Suprapubic skin (tissue), 4 donors: ENCODE measurements at places on chromosomes 3 and 15.
A peak's percentile ranks its signal among the peaks of the same experiment; 100 is the strongest.

DNA sequence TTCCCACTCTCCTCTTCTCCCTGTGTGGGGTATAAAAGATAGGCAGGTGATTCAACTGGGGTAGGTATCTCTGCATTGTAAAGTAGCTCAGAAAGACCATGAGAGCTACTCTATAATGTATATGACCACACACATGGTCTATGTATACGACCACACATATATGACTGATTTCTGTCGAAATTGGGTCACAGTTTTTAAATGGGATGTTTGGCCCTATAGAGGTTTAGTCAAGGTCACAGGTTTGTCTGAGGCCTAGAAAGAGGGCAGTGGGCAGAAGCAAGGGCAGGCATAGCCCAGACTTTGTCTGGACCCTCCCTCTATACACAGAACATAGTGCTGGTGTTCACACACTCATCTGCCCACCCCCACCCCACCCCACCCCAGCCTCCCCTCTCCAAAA lies 4.4 kb downstream of the LAMP3 start:
- DNase-seq, result no peak
- H3K27ac ChIP-seq, result no peak overlapping the region
- peaks cover 12% of the 10 kb centered on the region for H3K4me1 ChIP-seq
- H3K4me3 ChIP-seq, result no peak overlapping the region
- no peaks in the 10 kb centered on the region for H3K27me3 ChIP-seq

DNA sequence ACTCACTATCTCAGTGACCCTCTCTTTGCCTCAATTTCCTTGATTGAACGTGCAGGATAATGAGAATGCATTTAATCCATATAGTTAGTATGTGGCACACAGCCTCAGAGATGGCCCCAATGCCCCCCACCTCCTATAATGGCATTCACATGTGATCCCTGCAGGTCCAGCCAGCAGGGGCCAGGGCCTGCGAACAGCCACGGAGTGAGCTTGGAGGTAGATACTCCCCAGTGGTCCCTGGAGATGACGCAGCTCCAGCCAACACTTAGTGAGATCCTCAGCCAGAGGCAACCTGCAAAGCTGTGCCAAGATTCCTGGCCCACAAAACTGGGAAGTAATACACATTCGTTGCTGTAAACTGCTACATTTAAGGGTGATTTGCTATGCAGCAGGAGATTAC lies 184.9 kb upstream of the NSMCE3 start:
- DNase-seq, result no peak
- no peaks in the 10 kb centered on the region for H3K27me3 ChIP-seq

DNA sequence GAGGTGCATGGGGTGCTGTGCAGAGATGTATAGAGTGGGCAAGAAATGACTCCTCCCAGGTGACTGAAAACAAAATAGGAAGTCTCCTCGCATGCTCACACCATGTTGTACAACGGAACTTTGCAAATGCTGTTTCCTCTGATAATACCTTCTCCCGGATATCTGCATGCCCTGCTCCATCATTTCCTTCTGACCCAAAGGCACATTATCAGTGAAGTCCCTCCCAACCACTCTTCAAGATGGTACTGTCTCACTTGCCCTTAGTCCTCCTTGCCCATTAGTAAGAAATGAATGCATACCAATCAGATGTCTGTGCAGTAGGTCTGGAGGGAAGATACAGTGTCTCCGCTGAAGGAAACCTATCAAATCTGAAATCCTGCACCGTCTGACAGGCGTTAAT lies 12.0 kb downstream of the TMED3 start:
- no peak for DNase-seq
- H3K27ac ChIP-seq, result no peak overlapping the region
- no peaks in the 10 kb centered on the region for H3K27me3 ChIP-seq
- H3K4me1 ChIP-seq, result peaks cover under 1% of the 10 kb centered on the region

- no peaks in the 10 kb centered on the region for H3K27me3 ChIP-seq
- no peak for DNase-seq
- peak overlapping the region; percentile 56 for H3K27ac ChIP-seq
- H3K4me3 ChIP-seq, result no peak overlapping the region
- no peaks in the 10 kb centered on the region for H3K36me3 ChIP-seq
Observed at GRCh38 chr3:196138482-196139254, 56.8 kb upstream of the TFRC start.

DNA sequence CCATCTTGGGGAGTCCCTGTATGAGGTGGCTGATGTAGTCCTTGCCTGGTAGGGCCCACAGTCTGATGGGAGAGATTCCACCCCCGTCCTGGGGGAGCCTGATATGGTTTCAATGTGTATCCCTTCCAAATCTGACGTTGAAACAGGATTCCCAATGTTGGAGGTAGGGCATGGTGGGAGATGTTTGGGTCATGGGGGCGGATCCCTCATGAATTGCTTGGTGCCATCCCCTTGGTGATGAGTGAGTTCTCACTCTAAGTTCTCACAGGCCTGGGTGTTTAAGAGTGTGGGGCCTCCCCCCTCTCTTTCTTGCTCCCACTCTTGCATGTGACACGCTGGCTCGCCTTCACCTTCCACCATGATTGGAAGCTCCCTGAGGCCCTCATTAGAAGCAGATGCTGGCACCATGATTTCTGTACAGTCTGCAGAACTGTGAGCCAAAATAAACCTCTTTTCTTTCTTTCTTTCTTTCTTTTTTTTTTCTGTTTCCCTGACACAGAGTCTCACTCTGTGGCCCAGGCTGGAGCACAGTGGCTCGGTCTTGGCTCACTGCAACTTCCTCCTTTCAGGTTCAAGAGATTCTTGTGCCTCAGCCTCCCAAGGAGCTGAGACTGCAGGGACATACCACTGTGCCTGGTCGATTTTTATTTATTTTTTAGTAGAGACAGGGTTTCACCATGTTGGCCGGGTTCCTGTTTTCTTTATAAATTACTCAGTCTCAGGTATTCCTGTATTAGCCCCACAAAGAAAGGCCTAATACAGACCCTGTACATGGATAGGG lies 28.6 kb downstream of the ITGA11 start:
- H3K36me3 ChIP-seq, result no peaks in the 10 kb centered on the region
- no peak overlapping the region for H3K4me3 ChIP-seq
- peak; percentile 31 for DNase-seq
- no peaks in the 10 kb centered on the region for H3K4me1 ChIP-seq
- H3K27ac ChIP-seq, result no peak overlapping the region
- H3K27me3 ChIP-seq, result no peaks in the 10 kb centered on the region

GRCh38 chr15:90389513-90389912 lies 1.5 kb downstream of the IQGAP1 start:
- no peak for DNase-seq
- H3K36me3 ChIP-seq, result peaks cover 10% of the 10 kb centered on the region
- peak overlapping the region; percentile 67 for H3K4me3 ChIP-seq
- no peaks in the 10 kb centered on the region for H3K27me3 ChIP-seq
- H3K27ac ChIP-seq, result peak overlapping the region; percentile 96
- peaks cover 57% of the 10 kb centered on the region for H3K4me1 ChIP-seq

DNA sequence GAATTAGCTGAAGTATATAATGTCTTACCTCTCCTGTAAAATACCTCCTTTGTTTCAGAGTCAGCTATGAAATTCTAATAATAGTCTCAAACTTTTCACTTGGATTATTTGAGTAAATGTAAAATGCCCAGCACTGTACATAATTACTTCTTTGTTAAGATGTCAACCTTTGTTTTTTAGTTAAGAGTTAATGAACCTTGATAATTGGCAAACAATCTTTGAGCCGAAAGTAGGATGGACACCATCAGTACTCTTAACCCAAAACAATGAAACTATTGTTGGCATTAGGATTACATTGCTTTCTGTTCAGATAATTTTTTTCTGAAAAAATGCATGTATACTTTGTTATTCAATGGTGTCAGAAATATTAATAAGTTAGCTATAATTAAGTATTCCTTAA lies 3.0 kb upstream of the NECTIN3 start:
- no peaks in the 10 kb centered on the region for H3K36me3 ChIP-seq
- no peak for DNase-seq

DNA sequence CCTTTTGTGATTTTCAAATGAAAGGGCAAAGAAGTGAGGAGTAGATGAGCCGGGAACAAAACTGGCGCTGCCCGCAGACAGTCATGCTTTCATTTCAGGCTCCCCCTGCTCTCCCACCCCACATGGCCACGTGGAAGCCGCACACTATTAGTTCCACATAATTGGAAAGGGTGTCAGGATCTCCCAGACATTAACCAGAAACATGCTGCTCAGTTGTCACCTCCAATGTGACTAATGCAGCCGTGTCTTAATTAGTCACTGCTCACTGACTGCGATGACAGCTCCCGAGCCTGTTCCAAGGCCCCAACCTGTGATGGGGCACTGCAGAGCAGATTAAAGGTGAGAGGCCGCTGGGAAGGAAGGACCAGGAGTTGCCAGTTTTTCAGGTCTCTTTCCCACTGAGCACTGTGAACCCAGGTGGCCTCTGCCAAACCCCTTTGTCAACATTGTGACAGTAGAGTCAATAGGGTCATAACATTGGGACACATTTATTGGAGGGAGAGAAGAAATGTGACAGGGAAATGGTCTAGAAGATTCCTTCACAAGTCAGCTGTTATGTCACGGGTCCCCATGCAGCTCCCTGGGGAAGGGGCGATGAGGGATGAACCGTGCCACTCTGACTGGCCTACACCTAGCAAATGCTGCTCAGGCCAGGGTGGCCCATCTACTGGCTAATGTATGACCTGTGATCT lies 38.6 kb upstream of the SFMBT1 start:
- H3K27me3 ChIP-seq, result no peaks in the 10 kb centered on the region
- H3K36me3 ChIP-seq, result peaks cover 4% of the 10 kb centered on the region
- peaks cover 11% of the 10 kb centered on the region for H3K4me1 ChIP-seq
- H3K27ac ChIP-seq, result no peak overlapping the region
- DNase-seq, result peak; percentile 63

GRCh38 chr15:67997996-67998395 lies 56.1 kb upstream of the PIAS1 start:
- no peak for DNase-seq
- no peak overlapping the region for H3K27ac ChIP-seq
- H3K27me3 ChIP-seq, result no peaks in the 10 kb centered on the region
- H3K4me1 ChIP-seq, result peaks cover 8% of the 10 kb centered on the region

GRCh38 chr15:46170326-46170725 lies 535.5 kb downstream of the SQOR start:
- no peaks in the 10 kb centered on the region for H3K27me3 ChIP-seq
- DNase-seq, result no peak
- no peaks in the 10 kb centered on the region for H3K4me1 ChIP-seq
- H3K36me3 ChIP-seq, result no peaks in the 10 kb centered on the region
- H3K27ac ChIP-seq, result no peak overlapping the region
- no peak overlapping the region for H3K4me3 ChIP-seq

GRCh38 chr3:67048715-67049074 lies 50.6 kb downstream of the KBTBD8 start:
- H3K4me3 ChIP-seq, result no peak overlapping the region
- H3K36me3 ChIP-seq, result no peaks in the 10 kb centered on the region
- H3K4me1 ChIP-seq, result no peaks in the 10 kb centered on the region
- DNase-seq, result no peak

DNA sequence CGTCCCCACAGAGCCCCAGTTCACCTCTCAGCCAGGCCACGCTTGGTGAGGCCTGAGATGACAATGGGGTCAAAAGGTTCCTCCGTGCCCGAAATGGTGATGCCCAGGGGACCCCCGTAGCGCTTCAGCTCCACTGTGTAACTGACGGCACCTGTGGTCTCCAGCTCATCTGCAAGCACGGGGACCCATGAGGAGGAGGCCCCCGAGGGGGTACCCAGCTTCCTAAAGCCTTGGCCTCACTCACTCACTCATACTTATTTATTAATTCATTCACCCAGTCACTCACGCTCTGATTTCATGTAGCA lies 30.4 kb downstream of the GRIP2 start:
- H3K27ac ChIP-seq, result no peak overlapping the region
- no peak overlapping the region for H3K4me3 ChIP-seq
- H3K36me3 ChIP-seq, result no peaks in the 10 kb centered on the region
- H3K4me1 ChIP-seq, result peaks cover 3% of the 10 kb centered on the region

DNA sequence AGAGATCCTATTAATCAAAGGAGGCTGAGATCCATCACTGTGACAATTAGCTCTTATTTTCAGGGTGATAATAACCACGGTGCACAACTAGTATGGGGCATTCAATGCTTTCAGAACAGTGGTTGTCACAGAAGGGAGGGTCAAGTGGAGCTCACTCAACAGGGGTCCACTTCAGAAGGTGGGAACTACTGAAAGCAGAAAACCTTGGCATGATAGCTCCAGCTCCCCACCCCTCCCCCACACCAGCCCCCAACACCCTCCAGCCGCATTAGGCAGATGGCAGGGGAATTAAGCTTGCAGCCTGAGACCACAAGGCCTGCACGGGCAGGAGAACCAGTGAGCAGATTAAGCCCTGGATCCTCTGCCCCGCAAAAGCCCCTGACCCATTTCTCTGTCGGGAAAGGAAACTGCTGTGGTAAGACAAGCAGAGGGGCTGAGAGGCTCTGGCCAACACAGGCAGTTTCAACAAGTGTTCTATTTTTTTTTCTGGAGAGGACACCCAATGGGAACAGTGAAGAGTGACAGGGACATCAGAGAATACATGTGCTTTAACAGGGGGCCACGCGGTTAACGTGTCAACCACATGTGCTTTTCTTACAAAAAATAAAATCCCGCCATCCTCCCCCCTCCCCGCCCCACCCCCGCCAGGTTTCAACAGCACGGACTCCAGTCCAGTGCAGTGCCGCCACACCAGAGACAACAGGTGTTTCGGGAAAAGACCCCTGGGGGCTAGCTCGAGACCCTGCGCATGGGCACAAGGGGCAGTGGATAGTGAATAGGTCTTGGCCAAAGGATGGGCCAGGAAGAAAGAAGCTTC lies 997 bp downstream of the FYCO1 start:
- H3K4me1 ChIP-seq, result peaks cover 52% of the 10 kb centered on the region
- H3K4me3 ChIP-seq, result peak overlapping the region; percentile 91
- DNase-seq, result no peak
- H3K27me3 ChIP-seq, result no peaks in the 10 kb centered on the region
- H3K36me3 ChIP-seq, result no peaks in the 10 kb centered on the region
- peak overlapping the region; percentile 88 for H3K27ac ChIP-seq

DNA sequence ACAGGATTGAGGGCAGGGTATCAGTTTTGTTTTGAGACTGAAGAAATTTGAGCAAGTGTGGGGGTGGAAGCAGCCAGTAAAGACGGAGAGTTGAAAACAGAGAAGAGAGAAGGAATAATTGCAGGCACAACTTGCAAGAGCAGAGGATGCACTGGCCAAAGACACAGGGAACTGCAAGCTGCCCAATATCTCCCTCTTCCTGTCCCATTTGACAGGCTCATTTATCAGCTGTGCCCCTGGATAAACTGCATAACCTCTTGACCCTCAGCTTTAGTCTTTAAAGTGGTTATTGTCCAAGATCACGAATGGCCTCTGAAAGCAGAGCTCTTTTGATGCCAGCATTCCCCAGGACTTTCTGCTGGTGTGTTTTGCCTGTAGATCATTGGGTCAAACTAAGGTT lies 5.0 kb upstream of the RAMAC start:
- H3K36me3 ChIP-seq, result no peaks in the 10 kb centered on the region
- H3K27ac ChIP-seq, result no peak overlapping the region
- DNase-seq, result no peak
- H3K4me1 ChIP-seq, result peaks cover 7% of the 10 kb centered on the region
- H3K27me3 ChIP-seq, result no peaks in the 10 kb centered on the region

GRCh38 chr15:77633913-77634265 lies 1.2 kb upstream of the LINGO1 start:
- peaks cover 24% of the 10 kb centered on the region for H3K4me1 ChIP-seq
- DNase-seq, result no peak
- H3K36me3 ChIP-seq, result no peaks in the 10 kb centered on the region
- H3K27ac ChIP-seq, result no peak overlapping the region
- no peak overlapping the region for H3K4me3 ChIP-seq

- H3K4me1 ChIP-seq, result peaks cover 4% of the 10 kb centered on the region
- no peak overlapping the region for H3K4me3 ChIP-seq
- no peak for DNase-seq
Observed at GRCh38 chr3:143287403-143287802, 167.8 kb downstream of the CHST2 start.
